ENCODE measurements at places on chromosomes 2 and 18. TPM values are rescaled to one million over a fixed set of nuclear protein-coding genes. Genes with fewer than 3 reads are reported as not detected.

ACVR1C gene
- 0.02 TPM for total RNA-seq

RAB11FIP5 gene
- total RNA-seq, result 36.7 TPM

CPO gene
- not detected for total RNA-seq

KCNIP3 gene
- total RNA-seq, result 2.4 TPM

ATG9A gene
- 49.9 TPM for total RNA-seq

IL1RL1 gene
- 0.67 TPM for total RNA-seq

MC2R gene
- total RNA-seq, result not detected

DNAJC5G gene
- not detected for total RNA-seq

KCNE4 gene
- 0.83 TPM for total RNA-seq

COLEC12 gene
- total RNA-seq, result 0.08 TPM

SERPINB11 gene
- not detected for total RNA-seq

SPDYA gene
- total RNA-seq, result 0.32 TPM

MAL gene
- not detected for total RNA-seq

ADD2 gene
- 28.7 TPM for total RNA-seq

CHRND gene
- total RNA-seq, result not detected

CCL20 gene
- total RNA-seq, result 7.7 TPM

PTH2R gene
- not detected for total RNA-seq

CCDC68 gene
- total RNA-seq, result 3.8 TPM

ATP6V1B1 gene
- total RNA-seq, result 2.6 TPM

HOXD13 gene
- 0.23 TPM for total RNA-seq

KCNJ3 gene
- not detected for total RNA-seq

IL36RN gene
- 0.14 TPM for total RNA-seq

DHRS9 gene
- 2.8 TPM for total RNA-seq

CYS1 gene
- total RNA-seq, result 1.3 TPM

TRIB2 gene
- 0.37 TPM for total RNA-seq

FN1 gene
- total RNA-seq, result 174 TPM

LONRF2 gene
- 2.5 TPM for total RNA-seq

LTBP1 gene
- total RNA-seq, result 16.8 TPM

SMYD5 gene
- 53.7 TPM for total RNA-seq

ZNF804A gene
- total RNA-seq, result not detected

TANC1 gene
- 8.9 TPM for total RNA-seq

FAM110C gene
- 0.09 TPM for total RNA-seq

STAT4 gene
- total RNA-seq, result 3.9 TPM

TUBA4B gene
- 0.35 TPM for total RNA-seq

PTMA gene
- total RNA-seq, result 1,763 TPM

ZBTB7C gene
- total RNA-seq, result 0.02 TPM

UGP2 gene
- 87.8 TPM for total RNA-seq

GPR35 gene
- 0.97 TPM for total RNA-seq

CCDC85A gene
- 0.20 TPM for total RNA-seq

ANKRD62 gene
- not detected for total RNA-seq

M1AP gene
- total RNA-seq, result not detected

RAX gene
- total RNA-seq, result not detected

All from A549 treated with CORT108297 at 1 μM for 4 hours (cell line).